ENCODE measurements at places on chromosomes 5 and 9.

DNA sequence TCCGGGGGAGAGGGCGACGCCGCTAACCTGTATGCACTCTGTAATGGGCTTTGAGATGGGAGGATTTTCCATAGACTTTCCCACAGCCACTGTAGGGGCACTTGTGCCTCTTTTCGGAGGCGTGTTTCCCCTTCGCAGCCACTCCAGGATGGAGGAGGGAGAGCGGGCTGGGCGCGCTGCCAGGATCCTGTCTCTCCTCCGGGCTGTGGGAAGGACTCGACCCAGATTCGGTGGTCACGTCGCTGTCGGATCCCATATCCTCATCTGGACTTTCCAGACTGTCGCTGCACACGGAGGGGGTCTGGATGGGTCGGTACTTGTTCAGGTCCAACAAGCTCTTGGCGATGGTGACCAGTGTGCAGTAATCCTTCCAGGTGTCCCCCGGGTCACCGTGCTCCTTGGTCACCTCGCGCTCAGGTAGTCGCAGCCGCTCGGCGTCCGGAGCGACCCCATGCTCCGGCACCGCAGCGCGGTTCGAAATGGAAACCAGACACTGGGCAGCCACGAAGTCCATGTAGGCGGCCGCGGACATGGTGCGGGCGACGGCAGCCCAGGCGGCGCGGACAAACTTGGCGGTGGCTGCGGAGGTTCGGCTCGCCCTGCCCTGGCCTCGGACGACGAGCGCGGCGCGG is 1.5 kb downstream of the KLF9 start:
- peak; percentile 63 for DNase-seq

- peak; percentile 75 for DNase-seq
These were observed 738.6 kb upstream of the ZNF608 start for GRCh38 chr5:125484742-125485641.

- DNase-seq: no peak
These were observed 500 bp upstream of the ZNF883 start for GRCh38 chr9:113012492-113012891.

- no peak for DNase-seq
These were observed 427.6 kb downstream of the IRX1 start for GRCh38 chr5:4023091-4023752.

DNA sequence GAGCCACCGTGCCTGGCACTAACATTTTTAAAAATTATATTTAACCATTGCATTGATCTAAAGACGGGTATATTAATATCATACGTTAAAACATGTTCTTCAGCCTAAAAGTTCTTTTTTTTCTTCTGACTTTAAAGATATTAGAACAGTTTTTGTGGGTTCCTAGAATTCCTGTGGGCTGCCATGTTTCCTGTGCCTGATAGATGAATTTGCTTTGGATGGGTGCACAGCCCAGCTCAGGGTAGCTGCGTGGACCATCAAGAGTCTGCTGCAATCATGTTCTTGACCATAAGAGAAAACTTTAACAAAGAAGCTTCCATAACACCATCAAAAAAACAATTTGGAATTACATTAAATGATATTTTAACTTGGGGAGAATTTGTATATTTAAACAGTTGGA is 2.4 kb upstream of the LAMC3 start:
- no peak for DNase-seq

- DNase-seq: no peak
These were observed 99.2 kb downstream of the LPAR1 start for GRCh38 chr9:110939047-110939446.

- DNase-seq: no peak
These were observed 366.1 kb upstream of the CCNH start for GRCh38 chr5:87778876-87779275.

- DNase-seq: no peak
These were observed 71.1 kb downstream of the MLLT3 start for GRCh38 chr9:20551236-20551635.

GRCh38 chr5:68618501-68618900 is 402.9 kb downstream of the PIK3R1 start:
- no peak for DNase-seq

DNA sequence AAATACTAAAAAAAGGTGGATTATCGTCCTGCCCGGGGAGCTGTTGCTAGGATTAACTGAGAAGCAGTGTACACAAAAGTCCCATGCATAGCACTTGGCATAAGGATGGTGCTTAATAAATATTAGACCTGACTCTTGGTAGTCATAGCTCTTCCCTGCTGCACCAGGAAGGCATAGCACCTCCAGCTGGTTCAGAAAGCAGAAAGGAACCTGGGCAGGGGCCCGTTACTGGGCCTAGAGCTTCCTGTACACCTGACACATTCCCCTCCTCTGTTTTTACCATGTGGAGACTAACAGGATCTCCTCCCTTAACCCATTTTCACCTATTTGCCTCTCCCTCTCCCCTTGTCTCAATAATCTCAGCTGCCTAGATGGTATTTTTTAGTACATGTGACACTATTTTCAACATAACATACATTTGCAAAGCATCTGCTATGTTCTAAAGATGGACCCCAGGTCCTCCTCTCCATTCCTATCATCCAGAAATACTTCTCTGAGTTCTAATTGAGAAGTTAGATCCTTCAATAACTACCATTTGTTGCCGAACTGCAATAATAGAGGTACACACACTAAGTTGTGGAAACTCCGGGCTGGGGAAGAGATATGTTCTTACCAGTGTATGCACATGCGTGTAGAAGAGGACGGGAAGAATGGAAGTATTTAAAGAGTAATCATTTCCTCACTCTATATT is 3.2 kb upstream of the ANP32B start:
- no peak for DNase-seq

DNA sequence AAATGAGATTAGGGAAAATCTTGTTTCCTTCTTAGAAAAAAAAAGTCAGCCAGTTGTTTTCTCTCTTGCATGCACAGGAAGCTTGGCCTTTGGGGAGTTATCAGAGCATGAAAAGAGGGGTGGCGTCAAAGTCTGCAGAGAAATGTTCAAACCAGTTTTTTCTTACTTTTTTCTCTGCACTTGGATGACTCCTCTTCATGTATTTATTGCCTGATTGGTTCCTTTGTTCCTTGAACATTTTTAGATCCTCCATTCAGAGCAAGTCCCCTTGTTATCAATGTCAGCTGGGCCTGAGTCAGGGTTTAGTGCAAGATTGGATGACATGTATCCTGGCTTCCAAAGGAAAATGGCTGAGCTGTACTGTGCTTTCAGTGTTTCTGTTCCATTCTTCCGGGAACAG is 392.6 kb upstream of the BRINP1 start:
- DNase-seq: no peak

- DNase-seq: no peak
These were observed 15.2 kb upstream of the TNIP1 start for GRCh38 chr5:151096001-151096373.
